Liver (tissue), 10 donors: ENCODE measurements at places on chromosomes 5 and 9. TPM values are rescaled to one million over a fixed set of nuclear protein-coding genes. Genes with fewer than 3 reads are reported as not detected.

The PAM gene
- 15.2 TPM for total RNA-seq

DNA sequence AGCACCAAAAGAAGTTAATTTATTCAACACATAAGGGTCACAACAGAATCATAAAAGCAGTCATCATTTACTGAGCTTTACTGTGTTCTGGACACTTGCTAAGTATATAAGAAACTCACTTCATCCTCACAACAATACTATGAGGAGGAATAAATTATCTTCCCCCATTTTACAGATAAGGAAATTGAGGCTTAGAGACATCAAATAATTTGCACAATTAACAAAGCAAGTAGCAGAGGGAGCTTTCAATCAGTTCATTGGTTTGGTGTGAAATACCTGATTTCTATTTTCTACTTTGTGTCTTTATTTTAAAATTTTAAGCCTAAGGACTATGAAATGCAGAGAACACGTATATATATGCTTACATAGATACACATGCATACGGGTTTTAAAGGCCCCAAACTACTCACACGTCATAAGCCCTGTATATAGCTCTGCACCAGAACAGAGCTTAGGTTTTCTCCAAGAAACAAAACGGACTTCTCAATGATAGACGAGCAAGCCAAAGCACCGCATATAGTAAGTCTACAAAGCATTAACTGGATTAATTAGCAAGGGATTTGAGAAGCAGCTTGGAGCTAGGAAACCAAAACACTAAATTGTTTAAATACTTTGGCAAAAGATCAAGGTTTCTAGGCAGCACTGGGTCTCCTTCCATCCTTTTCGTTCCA lies 95.6 kb downstream of the DENND1A start:
- peaks cover 2% of the 10 kb centered on the region for H3K4me1 ChIP-seq
- no peak overlapping the region for H3K4me3 ChIP-seq
- DNase-seq, result no peak
- H3K27me3 ChIP-seq, result no peaks in the 10 kb centered on the region

- no peak for DNase-seq
- H3K36me3 ChIP-seq, result no peaks in the 10 kb centered on the region
- H3K27me3 ChIP-seq, result no peaks in the 10 kb centered on the region
These were observed 89.1 kb downstream of the ACTL7B start for GRCh38 chr9:108766626-108767161.

GRCh38 chr5:114660791-114661190 lies 298.9 kb downstream of the KCNN2 start:
- no peaks in the 10 kb centered on the region for H3K36me3 ChIP-seq
- H3K4me1 ChIP-seq, result no peaks in the 10 kb centered on the region
- no peak overlapping the region for H3K27ac ChIP-seq
- no peak for DNase-seq
- H3K27me3 ChIP-seq, result no peaks in the 10 kb centered on the region

GRCh38 chr5:142810081-142810480 lies 39.9 kb downstream of the ARHGAP26 start:
- no peak overlapping the region for H3K27ac ChIP-seq
- peaks cover 2% of the 10 kb centered on the region for H3K4me1 ChIP-seq
- H3K4me3 ChIP-seq, result no peak overlapping the region
- H3K36me3 ChIP-seq, result no peaks in the 10 kb centered on the region
- H3K27me3 ChIP-seq, result no peaks in the 10 kb centered on the region
